ENCODE measurements at places on chromosomes 16 and 17. TPM values are rescaled to one million over a fixed set of nuclear protein-coding genes. Genes with fewer than 3 reads are reported as not detected.

The NUDT21 gene
- total RNA-seq, result 86.2 TPM

DNA sequence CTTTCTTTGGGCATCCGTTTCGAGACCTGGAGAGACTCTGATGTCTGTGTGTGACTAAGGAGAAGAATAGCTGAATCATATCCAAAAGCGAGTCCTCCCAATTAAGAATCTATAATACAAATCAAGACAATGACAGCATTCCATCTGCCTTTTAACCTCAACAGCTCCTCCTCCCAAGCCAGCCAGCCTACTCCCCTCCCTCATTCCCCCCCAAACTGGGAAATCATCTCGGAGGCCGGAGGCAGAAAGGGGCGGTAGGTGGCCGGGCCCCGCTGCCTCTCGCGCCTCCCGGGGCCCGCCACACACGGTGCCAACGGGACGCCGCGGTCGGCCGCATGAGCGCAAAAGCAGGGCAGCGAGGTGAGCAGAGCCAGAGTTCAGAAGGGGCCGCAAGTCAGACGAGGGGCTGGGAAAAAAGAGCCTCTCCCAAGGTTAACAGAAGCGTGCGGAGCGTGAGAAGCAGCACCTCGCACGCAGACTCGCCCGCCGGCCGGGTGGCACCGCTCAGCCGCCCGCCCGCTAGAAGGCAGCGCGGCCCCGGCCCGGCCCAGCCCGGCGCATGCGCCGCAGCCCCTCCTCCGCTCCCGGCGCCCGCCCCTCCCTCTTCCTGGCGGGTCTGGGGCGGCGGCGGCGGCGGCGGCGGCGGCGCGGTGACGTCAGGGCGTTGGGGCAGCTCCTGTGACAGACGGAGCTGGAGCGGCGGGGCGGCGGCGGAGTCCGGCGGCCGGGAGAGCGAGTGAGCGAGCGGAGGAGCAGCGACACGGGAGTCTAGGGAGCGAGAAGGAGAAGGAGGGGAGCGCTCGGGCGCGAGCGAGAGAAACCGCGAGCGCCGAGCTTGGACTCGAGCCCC lies at the start of gene PAFAH1B1:
TSS of gene PAFAH1B1 (plus strand) at position 684 of the 850 bp plus-strand sequence. CDS start 44,635 bp downstream, outside the sequence.
- peak within 1 kb of the TSS; percentile 97 for H3K27ac ChIP-seq
- peak within 1 kb of the TSS; percentile 90 for H3K4me3 ChIP-seq
- peak; percentile 46 for DNase-seq
- H3K4me1 ChIP-seq, result peaks cover 12% of the 10 kb centered on the region
- no peaks in the 10 kb centered on the region for H3K36me3 ChIP-seq
- no peaks in the 10 kb centered on the region for H3K27me3 ChIP-seq

GRCh38 chr17:17125136-17126084 lies 80.7 kb downstream of the PLD6 start:
- no peak for DNase-seq
- H3K27me3 ChIP-seq, result no peaks in the 10 kb centered on the region
- H3K27ac ChIP-seq, result no peak overlapping the region
- no peak overlapping the region for H3K4me3 ChIP-seq

DNA sequence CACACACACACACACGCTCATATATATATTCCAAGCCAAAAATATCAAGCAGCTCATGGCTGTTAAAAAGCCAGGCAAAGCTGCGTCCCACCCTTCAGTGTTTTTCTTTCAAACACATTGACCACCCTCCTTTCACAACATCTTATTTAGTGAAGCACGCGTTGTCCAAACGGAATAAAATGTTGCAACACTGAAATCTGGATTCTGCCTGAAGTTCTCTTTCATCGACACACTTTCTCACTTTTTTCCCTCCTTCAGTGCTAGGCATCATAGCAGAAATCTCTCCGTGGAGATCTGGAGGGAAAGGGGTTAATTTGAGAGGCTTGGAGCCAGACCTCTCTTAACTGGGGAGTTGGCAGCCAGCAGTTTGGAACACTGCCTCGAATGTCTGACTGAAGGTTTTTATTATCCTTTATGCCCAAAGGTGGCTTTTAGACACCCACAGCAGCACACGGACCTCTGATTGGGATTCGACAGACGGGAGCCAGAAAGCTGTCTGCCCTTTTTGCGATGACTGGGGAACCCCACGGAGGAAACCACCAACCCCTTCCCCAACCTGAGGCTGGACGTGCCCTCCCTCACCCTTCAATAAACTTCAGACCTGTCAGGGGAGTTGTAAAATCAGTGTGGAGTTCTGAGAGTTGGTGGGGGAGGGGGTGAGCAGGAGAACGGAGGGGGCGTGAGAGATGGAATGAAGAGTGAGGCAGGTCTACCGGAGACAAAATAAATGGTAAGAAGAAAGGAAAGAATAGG lies 833.6 kb upstream of the SOX9 start:
- H3K27ac ChIP-seq, result no peak overlapping the region
- DNase-seq, result peak; percentile 18
- H3K4me3 ChIP-seq, result peak overlapping the region; percentile 29

GRCh38 chr17:1091900-1092299 lies 87.9 kb downstream of the ABR start:
- DNase-seq, result no peak
- no peak overlapping the region for H3K4me3 ChIP-seq
- H3K27me3 ChIP-seq, result no peaks in the 10 kb centered on the region
- no peak overlapping the region for H3K27ac ChIP-seq
- peaks cover 8% of the 10 kb centered on the region for H3K4me1 ChIP-seq

The SMIM22 gene
- not detected for total RNA-seq

DNA sequence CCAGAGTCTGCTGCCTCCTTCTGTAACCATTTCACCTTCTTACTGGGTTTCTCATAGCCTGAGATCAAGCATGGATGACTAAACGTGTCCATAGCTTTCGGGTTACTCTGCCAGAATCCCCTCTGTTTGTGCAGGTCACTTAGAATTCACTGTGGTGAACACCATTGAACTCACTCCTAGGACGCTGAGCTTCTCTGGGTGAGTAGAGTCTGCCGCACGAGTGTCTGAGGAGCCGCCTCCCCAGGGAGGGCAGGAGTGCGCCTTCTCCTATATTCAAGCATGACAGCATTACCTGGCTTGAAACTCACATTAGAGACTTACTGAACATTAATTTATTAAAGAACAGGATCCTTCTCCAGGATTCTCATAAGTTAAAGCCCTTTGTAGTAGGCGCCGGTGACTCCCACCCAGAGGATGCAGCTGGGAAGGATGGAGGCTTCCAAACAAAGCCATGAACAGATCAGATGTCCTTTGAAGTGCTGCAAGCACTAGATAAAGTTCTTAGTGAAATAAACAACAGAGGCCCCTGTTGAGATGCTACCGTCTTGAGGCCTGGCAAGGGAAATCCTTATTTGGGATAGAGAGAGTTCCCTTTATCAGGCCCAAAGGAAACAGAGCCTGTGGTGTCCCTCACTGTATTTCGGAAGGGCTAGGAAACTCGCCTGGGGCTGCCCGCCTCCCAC lies 144.6 kb upstream of the PLCG2 start:
- peaks cover 28% of the 10 kb centered on the region for H3K4me1 ChIP-seq
- DNase-seq, result peak; percentile 65
- H3K36me3 ChIP-seq, result no peaks in the 10 kb centered on the region
- H3K27me3 ChIP-seq, result no peaks in the 10 kb centered on the region
- H3K4me3 ChIP-seq, result no peak overlapping the region
- peak overlapping the region; percentile 15 for H3K27ac ChIP-seq

The FTO gene
- total RNA-seq, result 73.1 TPM

DNA sequence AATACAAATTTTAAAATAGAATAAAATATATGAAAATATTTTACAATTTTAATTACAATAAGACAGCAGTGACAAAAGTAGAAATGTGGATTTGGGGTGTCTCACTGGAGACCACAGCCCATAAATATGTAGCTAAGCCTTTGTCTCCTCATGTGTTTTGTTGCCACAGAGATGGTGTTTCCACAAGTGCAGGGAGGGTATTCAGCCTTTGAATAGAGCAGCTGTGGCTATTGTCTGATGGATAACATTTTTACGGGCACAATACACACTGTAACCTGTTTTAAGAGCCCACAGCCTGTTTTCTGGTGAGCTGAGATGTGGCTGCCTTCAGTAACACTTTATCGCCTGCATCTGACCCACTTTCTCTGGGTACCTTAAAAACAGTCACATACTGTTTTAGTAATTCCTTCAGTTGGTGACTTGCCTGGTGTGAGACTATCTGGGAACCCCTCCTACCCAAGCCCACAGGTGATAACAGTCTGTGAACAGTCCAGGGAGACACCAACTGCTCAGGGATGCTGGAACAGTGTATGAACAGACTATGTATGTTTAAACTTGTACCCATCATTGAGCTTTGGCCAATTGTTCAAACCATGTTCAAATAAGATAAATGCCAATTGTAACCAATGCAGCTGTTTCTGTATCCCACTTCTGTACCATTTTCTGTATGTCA lies 7.8 kb upstream of the AHSP start:
- H3K36me3 ChIP-seq, result no peaks in the 10 kb centered on the region
- H3K4me1 ChIP-seq, result no peaks in the 10 kb centered on the region
- H3K4me3 ChIP-seq, result no peak overlapping the region
- no peaks in the 10 kb centered on the region for H3K27me3 ChIP-seq
- H3K27ac ChIP-seq, result no peak overlapping the region
- DNase-seq, result no peak

DNA sequence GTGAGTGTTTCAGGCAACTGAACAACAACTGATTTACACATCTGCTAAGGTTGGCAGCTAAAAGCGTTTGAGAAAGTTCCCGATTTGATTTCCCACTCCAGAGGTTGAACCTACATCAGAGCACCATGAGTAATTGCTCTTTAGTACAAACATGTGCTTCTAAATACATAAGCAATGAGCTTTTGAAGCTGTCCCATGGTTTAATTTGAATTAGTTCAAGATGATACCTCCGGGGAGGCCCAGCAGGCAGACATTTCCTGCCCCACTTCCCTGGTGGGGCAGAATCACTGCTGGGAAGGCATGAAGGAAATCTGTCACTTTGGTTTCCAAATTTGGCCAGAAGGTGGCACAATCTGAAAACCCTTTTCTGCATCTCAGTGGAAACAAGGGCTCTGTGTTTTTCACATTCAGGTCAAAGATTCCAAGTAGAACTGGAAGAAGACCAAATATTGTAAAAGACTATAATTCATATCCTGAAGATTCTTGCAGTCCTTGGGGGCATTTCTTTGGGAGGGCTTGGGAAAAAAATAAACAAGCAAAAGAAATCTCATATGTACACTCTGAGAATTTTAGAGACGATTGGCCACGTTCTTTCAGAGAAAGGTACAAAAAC lies 176.2 kb upstream of the FAM20A start:
- H3K27me3 ChIP-seq, result no peaks in the 10 kb centered on the region
- peak; percentile 18 for DNase-seq
- no peak overlapping the region for H3K27ac ChIP-seq
- H3K36me3 ChIP-seq, result no peaks in the 10 kb centered on the region

The USP6 gene
- total RNA-seq, result 0.86 TPM

The SEZ6L2 gene
- total RNA-seq, result 69.6 TPM

DNA sequence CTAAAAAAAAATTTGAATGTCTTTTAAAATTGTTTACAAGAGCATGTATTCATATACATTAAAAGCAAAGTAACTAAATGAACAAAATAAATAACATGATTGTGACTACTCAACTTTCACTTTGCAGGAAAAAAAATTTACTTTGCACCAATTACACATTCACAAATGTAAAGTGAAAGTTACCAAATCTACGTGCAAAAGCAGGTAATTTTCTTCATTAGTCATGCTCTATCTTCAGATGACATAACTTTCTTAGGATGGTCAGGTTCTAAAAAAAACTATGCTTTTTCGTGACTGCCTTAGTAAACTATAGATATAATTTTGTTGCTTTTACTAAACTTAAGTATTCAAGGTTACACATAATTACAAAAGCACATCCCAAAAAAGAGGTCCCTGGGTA lies 17.0 kb upstream of the ABCA10 start:
- H3K36me3 ChIP-seq, result no peaks in the 10 kb centered on the region
- no peaks in the 10 kb centered on the region for H3K27me3 ChIP-seq

GRCh38 chr16:19223235-19224170 lies 55.5 kb downstream of the SYT17 start:
- peaks cover 4% of the 10 kb centered on the region for H3K4me1 ChIP-seq
- no peak for DNase-seq
- H3K27ac ChIP-seq, result no peak overlapping the region
- H3K36me3 ChIP-seq, result no peaks in the 10 kb centered on the region
- H3K27me3 ChIP-seq, result no peaks in the 10 kb centered on the region
- H3K4me3 ChIP-seq, result no peak overlapping the region

GRCh38 chr17:2814481-2815341 lies 18.5 kb downstream of the RAP1GAP2 start:
- no peaks in the 10 kb centered on the region for H3K27me3 ChIP-seq
- DNase-seq, result no peak
- peaks cover 14% of the 10 kb centered on the region for H3K4me1 ChIP-seq
- no peak overlapping the region for H3K4me3 ChIP-seq
- H3K36me3 ChIP-seq, result no peaks in the 10 kb centered on the region

GRCh38 chr17:64750891-64751677 lies 89.0 kb upstream of the SMURF2 start:
- peaks cover 10% of the 10 kb centered on the region for H3K4me1 ChIP-seq
- H3K4me3 ChIP-seq, result no peak overlapping the region
- H3K27ac ChIP-seq, result no peak overlapping the region
- no peaks in the 10 kb centered on the region for H3K27me3 ChIP-seq
- peaks cover 2% of the 10 kb centered on the region for H3K36me3 ChIP-seq
- no peak for DNase-seq

DNA sequence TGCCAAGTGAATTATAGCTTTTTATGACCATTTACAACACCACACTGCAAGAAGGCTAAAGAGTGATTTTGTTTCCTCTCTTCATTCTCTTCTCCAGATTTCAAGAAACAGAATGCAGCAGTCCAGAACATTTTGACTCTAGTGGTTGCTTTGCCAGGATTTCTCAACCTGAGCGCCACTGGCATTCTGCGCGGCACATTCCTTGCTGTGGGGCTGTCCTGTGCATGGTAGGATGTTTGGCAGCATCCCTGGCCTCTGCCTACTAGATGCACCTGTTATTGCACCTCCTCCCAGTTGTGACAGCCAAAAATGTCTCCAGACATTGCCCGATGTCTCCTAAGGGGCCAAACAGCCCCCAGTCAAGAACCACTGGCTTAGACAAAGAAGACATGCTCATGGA lies 25.7 kb upstream of the SLC39A11 start:
- DNase-seq, result no peak
- H3K36me3 ChIP-seq, result no peaks in the 10 kb centered on the region
- H3K4me3 ChIP-seq, result no peak overlapping the region
- no peaks in the 10 kb centered on the region for H3K27me3 ChIP-seq

The AURKB gene
- total RNA-seq, result 3.7 TPM

DNA sequence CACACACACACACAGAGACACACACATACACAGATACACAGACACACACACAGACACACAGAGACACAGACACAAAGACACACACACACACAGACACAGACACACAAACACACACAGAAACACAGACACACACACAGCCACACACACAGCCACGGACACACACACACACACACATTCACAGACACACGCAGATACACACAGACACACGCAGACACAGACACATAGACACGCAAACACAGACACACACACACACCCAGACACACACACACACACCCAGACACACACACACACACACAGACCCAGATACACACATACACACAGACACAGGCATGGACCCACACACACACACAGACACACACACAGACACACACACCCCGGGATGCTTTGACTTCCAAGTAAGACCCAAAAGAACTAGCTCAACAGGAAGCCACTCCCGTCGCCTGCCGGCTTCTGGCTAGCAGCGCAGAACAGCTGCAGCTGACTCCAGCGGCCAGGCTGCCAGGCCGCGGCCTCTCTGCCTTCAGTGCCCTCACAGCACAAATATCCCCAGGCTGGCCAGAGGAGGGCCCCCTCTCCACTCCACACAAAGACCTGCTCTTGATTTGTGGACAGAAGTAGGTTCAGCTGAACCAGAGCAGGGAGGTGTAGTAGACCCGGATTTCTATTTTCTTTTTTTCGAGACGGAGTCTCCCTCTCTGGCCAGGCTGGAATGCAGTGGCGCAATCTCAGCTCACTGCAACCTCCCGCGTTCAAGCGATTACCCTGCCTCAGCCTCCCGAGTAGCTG lies 6.0 kb upstream of the CHRNE start:
- H3K4me3 ChIP-seq, result no peak overlapping the region
- no peaks in the 10 kb centered on the region for H3K27me3 ChIP-seq
- H3K36me3 ChIP-seq, result no peaks in the 10 kb centered on the region
- DNase-seq, result peak; percentile 74

Measured in astrocyte (in vitro differentiated cells and primary cell).